ENCODE measurements at places on chromosomes 16 and 17.
A peak's percentile ranks its signal among the peaks of the same experiment; 100 is the strongest.

DNA sequence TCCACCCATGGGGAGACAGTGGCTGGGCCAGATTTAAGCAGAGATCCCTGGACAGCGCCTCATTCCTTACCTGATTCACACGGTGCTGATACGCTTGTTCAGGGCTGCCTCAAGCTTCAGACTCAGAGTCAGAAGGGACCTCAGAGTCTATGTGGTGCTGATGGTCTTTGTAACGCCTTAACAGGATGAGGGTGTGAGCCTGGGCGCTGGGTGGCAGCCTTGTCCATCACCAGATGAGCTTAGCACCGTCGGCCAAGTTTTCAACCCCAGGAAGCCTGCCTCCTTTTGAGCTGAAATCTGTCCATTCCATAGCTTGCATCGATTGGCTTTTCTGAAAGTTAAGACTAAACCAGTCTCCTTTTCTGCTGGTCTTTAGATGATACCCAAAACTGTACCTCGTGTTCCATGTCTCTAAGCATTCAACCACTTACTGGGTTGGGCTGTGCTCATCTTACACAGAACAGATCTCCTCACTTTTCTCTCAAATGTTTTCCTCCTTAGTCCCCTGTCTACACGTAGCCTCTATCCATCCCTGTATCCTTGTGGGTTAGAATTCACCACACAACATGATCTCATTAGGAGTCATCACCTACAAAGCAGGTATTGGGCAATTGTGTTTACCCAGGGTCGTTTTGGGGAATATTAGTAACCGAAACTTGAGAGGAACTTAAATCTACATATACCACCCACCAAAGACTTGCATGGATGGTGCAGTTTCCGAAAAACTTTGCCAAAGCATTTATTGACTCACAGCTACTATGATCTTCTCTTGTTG, 573.4 kb downstream of the CDH13 start:
- DNase-seq, result peak; percentile 66

DNA sequence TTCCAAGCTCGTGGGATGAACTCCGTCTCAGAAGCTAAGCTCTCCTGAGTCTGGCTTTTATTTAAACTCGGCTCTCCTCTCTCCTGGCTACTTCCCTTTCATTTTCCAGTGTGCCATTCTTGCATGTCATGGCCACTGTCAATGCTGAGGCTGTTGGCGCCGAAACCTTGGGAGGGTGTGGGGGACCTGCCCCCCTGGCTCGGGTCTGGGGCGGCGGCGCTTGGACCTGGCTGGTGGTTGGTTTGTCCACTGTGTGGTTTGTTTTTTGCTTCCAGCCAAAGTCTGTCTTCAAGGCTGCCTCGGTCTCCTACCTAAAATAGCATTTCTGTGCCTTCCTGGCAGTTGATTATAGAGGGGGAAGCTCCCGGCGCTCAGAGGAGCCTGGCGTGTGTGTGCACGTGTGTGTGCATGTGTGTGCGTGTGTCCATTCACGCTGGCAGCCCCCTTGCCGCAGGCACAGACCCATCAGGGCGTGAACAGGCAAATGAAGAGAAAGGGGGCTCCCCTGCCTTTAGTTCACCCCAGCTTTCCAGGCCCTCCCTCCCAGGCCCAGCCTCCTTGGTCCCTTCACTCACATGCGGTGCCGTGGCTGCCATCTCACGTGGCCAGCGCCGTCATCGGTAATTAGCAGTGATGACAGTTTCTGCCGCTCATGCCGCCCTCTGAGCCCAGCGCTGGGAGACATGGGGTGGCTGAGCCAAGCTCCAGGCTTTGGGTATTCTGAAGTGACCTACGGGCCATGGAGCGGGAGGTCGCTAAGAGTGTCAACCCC, 179.9 kb downstream of the SEC14L1 start:
- DNase-seq, result peak; percentile 80

DNA sequence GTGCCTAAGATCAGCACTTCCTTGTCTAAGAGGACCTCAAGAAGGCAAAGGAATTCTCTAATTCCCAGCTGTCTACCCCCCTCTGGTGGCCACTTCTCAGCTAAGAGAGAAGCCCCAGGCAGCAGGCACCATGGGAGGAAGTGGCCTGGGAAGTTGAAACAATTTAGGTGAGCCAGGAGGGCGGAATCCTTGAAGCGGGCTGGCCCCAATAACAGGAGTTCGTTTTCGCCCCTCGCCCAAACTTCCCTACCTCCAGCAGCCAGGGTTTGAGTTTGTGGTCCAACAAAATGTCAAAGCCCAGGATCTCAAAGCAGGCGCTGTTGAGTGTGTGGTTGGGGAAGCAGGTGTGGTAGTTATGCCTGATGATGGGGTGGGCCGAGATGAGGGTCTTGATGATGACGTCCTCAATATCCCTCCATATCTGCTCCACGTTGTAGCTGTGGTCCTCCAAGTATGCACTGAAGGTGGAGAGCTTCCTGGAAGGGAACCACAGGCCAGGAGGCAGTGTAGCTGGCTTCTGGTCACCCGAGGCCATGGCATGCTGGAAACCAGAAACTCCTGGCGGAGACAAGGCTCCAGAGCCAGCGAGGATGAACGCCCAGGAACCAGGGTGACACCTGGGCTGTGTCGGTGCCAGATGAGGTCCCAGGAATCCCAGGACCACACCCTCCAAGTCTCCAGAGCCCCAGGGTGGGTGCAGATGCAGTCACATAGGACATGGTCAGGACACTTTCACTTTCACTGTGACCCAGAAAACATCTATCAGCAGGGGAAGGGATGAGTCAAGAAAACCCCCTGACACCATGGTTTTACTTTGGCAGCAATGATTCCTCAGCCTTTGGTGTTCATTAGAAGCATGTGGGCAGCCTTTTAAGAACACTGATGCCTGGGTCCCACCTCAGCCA, 25.6 kb downstream of the TTLL6 start:
- peak; percentile 84 for DNase-seq

- DNase-seq, result no peak
Observed at GRCh38 chr16:84518804-84519341, 14.4 kb upstream of the MEAK7 start.

- DNase-seq, result no peak
Observed at GRCh38 chr17:64016974-64017373, 3.5 kb downstream of the ICAM2 start.

Data from RPMI7951 (cell line).